Kidney (tissue), 22 donors: ENCODE measurements at places on chromosomes 2 and 18.

- DNase-seq, result no peak
These were observed 83.4 kb upstream of the RTN4 start for GRCh38 chr2:55133467-55134315.

- DNase-seq, result peak; percentile 47
These were observed 197.9 kb downstream of the LNPK start for GRCh38 chr2:175804122-175804521.

DNA sequence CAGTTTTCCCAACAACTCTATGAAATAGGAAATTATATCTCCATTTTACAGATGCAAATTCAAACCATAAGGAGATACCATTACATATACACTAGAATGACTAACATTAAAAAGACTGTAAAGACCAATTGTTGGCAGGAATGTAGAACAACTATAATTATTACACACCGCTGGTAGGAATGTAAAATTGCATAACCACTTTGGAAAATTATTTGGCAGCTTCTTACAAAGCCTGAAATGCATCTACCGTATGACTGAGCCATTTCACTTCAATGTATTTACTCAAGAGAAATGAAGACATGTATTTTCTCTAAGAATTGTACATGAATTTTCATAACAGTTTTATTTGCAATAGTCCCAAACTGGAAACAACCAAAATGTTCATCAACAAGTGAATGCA is 189.1 kb upstream of the BCL2L11 start:
- no peak for DNase-seq

DNA sequence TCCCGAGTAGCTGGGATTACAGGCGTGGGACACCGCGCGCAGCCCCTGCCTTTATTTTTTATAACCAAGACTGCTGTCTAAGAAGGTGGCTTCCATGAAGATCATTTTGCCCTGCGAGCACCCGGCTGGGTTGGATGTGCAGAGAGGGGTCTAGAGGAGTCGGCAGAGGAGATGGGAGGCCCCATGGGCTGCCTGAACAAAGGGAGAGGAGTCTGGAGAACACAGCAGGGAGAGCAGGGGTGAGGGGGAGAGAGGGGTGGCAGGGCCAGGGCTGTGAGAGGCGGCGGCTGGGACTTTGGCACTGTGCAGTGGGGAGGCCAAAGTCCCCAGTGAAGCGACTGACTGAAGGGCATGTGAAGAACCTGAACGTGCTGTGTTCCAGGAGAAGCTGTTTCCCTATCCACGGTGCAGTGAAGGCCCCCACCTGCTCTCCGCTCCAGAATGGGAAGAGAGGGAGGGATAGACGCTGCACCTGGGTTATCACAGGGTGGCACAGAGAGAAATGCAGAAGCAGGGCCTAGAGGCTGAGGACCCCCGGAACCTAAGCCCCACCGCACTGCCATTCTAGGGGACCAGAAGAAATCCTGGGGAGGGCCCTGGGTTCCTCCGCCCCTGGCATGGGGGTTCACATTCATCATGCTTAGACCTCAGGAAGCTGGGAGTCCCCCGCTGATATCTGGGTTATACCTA is 24.8 kb upstream of the FOSL2 start:
- no peak for DNase-seq

DNA sequence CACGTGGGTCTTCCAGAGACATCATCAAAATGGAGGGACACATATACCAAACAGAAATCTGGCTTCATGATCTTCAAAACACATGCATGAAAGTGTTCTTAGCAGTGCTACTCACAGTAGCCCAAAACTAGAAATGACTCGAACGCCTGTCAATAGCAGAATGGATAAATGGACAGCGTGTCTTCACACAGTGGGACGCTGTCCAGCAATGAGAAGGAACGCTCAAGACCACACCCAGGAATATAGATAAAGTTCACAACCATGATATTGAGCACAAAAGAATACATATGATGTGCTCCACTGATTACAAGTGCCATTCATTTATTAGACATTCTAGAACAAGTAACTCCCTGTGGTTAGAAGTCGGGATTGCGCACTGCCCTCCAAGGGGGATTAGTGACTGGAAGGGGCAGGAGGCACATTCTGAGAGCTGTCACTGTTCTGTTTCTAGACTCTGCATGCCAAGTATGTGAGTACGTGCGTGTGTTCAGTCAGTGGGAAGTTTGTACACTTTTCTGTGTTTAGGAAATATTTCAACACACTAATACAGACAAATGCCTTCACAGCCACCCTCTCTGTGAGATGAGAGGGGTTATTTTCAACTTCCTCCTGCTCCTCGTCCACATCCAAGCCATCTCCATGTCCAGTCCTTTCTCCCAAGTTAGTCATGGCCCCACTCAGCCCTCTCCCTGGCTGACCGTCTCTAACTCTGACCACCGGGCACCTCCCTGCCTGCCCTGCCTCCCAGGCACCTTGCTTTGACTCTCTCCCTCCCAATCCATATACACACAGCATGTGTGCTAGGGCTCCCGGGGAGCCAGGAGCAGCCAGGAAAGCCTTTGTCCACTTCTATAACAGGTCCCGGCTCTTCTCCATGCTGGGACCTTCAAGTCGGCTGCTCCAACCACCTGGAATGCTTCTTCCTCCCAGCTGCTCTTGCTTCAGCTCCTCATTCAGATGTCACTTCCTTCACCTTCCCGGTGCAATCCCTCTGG is 26.9 kb upstream of the TNS1 start:
- no peak for DNase-seq

- no peak for DNase-seq
These were observed 101.8 kb upstream of the ASB18 start for GRCh38 chr2:236366049-236366387.

GRCh38 chr2:195016841-195017240 is 640.2 kb upstream of the SLC39A10 start:
- DNase-seq, result no peak

- no peak for DNase-seq
These were observed 108.9 kb downstream of the MGAT5 start for GRCh38 chr2:134362740-134363139.

DNA sequence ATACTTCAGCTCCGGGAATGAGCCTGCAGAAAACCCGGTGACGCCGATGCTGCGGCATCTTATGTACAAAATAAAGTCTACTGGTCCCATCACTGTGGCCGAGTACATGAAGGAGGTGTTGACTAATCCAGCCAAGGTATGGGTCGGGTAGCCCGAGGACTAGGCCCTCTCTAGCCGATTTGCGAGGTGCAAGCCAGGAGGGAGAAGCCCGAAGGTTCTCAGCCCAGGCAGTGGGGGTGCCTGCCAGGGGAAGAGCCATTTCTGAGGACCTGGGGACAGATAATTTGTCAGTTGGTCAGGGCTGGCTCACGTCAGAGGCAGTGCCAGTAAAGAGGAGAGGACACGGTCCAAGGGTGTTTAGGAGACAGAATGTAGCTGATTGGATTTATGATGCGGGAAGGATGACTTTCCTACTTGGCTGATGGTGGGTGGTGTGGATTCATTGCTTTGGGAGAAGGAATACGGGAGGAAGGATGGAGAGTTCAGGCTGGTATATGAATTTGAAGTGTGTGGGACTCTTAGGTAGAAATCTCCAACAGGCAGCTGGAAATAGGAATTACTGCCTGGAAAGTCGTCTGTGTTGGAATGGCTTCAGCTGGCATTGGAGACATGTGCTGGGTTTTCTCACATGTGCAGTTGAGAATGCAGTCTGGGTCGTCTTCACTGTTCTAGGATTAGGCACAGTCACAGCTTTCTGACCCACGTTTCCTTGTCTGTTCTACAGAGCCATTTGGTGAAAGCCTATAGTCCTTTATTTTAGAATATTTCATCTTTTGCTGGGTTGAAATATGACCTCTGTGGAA is 874 bp downstream of the NDUFAF7 start:
- peak; percentile 57 for DNase-seq

DNA sequence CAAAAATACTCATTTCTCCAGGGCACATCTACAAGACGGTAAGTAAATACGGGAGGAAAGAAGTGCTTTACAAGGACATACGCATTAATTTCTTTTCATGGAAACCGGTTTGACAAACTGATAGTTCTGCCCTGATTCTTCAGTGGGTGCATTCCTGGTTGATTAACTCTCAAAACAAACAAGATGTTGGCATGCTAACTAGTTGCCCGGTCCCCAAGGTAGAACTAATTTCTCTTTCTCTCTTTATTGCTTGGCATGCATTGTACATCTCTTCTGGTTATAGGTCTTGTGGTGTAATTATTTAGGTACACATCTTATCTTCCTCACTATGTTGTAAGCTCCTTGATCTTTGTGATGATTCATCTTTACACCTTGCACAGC is 46.9 kb upstream of the SPATS2L start:
- DNase-seq, result no peak

DNA sequence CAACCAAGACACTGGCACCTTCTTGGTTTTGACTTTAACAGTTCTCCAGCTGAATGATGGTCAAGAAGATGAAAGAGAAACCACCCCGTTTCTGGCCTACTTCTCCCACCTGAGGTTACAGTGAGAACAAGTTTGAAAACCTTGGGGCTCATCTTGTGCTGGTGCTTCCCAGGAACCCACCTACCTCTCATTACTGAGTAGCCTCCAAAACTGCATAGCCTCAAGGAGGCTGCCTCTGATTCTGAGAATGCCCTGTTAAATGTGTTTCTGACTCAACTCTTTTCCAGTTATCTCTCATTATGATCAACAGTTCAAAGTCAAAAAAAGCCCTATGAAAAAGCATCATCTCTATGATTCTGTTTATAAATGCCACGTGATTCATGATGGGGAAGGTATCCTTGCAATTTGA is 121.9 kb downstream of the CACNB4 start:
- no peak for DNase-seq

DNA sequence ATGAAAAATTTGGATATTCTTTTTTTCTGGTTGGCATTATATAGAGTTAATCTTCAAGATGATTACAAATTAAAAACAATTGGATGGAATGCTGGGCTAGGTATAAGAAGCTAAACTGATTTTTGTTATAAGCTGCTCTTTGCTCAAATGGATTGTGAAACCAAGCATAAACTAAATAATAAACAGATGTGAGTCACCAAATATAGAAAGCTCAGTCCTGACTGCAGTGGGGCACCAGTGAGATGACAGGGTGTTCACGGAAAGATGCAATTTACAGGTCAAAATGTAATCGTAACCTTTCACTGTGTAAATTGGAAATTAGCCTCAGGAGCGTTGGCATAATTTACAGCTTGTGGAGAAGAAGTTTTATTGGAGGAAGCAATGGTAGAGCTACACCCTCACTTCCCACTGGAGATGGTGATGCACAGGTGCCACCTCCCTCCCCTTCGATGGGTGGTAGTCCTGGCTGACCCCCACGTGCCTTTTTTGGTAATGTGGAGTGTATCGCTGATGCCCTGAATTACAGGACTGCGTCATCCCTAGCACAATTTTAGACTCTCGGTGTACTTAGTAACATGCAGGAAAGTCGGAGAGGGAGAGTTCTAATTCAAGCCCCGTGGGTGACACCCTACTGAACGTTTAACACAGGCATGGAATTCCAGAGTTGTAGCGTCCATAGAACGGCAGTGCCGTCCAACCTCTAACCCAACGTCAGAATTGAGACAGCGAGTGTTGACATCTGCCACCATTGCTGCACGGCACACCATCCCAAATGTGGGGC is 73.9 kb upstream of the NFATC1 start:
- no peak for DNase-seq

DNA sequence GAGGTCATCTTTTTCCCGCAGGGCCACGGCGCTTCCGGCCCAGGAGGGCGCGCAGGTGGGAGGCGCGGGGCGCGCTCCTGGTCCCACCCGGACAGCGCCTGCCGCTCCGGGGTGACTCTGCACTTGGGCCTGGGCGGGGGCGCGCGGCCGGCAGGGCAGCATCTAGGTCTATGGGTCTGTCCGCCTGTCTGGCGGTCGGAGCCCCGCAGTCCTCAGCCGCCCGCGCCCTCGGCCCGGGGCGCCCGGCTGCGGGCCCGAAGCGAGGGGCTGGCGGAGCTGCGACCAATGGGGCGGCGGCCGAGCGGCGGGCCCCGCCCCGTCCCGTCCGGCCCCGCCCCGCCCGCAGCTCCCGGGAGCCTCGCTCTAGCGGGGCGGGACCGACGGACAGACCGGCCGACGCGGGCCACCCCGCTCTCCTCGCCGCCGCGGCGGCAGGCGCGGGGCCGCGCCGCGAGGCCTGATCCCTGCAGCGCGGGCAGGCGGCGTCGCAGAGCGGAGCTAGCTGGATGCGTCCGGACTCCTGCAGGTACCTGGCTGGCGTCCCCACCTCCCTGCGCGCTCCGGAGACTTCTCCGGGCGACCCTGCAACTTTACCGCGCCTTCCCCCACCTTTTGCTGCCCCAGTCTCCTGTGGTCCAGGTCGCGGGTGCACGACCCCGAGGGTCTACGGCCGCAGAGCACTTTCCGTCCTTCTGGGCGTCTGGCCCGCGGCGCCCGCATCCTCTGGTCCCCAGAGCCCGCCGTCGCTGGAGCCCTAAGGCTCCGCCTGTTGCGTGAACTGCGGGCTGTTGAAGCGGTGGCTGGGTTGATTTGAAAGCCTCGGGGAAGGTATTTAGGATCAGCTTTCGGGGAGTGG is at the start of gene KCNS3:
Gene KCNS3, plus strand, starts transcription at position 387 of the 856 bp plus-strand sequence. CDS start 52,342 bp downstream, outside the sequence.
- peak; percentile 56 for DNase-seq

DNA sequence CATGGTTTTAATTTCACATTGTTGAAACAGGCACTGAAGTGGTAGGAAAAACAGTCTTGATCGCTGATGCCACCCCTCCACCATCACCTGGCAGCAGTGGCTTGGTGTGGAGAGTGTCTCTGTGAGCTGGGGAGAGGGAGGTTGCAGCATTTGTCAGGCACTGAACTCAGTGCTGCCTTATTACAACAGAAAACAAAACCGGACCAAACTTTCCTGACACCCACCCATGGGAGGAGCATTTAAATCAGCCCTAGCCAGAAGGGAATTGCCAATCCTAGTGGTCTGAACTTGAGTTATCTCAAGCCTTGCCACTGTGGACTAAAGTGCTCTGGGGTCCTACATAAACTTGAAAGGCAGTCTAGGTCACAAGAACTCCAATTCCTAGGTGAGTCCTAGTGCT is 103.0 kb upstream of the LGALSL start:
- no peak for DNase-seq

GRCh38 chr2:21392649-21393048 is 268.9 kb downstream of the TDRD15 start:
- DNase-seq, result peak; percentile 90

DNA sequence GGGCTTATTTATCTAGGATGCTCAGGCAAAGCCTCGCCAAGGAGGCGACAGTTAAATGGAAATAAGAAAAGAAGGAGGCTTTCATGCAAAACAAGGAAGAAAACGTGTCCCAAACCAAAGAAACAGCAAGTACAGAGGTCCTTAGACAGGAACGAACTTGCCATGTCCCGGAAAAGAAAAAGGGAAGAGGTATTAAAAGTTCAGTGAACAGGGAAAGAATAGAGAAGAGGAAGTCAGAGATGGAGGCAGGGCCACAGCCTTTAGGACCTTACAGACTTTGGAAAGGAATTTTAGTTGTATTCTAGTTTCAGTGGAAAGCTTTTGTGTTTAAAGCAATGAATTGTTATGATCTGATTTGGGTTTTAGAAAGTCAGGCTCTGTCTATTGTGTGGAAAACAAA is 22.1 kb downstream of the IKZF2 start:
- no peak for DNase-seq

GRCh38 chr2:157203651-157204050 is 53.9 kb upstream of the GALNT5 start:
- DNase-seq, result no peak

- no peak for DNase-seq
These were observed 72.6 kb downstream of the TXNL1 start for GRCh38 chr18:56565551-56566345.

- peak; percentile 71 for DNase-seq
These were observed 84.2 kb upstream of the TTN start for GRCh38 chr2:178891265-178891958.

GRCh38 chr2:230650585-230651137 is 62.0 kb upstream of the CAB39 start:
- peak; percentile 27 for DNase-seq

- no peak for DNase-seq
These were observed 605 bp downstream of the C2orf68 start for GRCh38 chr2:85611217-85611704.
